ENCODE measurements at places on chromosomes 3 and 15.

DNA sequence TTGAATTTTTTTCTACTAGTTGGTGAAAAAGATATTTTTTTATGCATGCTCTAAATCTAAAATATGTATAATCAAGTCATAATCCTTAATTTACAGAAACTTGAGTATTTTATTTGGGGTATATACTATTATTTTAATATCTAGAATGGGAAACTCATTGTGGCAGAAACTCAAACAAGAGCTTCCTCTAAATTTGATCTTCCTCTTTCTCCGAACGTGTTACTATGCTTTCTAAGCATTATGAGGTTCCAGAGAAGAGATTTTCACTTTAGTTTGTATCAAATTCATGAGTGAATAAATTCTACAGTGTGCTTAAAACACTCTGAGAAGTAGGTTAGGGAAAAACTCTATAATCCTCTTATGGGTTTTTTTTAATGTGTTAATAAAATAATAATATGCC is 173.1 kb downstream of the POTEB3 start:
- no peak for DNase-seq

DNA sequence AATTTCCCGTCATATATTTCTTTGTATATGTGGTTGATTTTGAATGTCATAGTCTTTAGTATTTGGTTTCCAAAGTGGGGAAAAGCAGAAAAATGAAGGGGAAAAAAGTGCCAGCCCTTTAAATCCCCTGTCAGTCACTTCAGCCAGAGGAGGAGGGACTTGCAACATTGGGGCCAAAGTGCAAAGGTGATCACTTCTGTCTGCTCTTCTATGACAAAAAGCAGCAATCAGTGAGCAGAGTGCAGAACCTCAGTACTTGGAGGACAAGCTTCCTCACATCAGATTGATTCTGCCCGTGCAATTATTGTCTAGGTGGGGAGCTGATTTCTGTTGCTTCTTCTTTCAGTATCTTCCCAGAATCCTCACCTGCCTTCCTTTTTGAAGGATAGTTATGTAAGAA is 60.0 kb downstream of the STT3B start:
- no peak for DNase-seq

GRCh38 chr3:36434687-36435426 is 54.6 kb downstream of the STAC start:
- DNase-seq = no peak

- DNase-seq = no peak
Measured at GRCh38 chr3:112351823-112352222, 18.9 kb downstream of the CD200 start.

DNA sequence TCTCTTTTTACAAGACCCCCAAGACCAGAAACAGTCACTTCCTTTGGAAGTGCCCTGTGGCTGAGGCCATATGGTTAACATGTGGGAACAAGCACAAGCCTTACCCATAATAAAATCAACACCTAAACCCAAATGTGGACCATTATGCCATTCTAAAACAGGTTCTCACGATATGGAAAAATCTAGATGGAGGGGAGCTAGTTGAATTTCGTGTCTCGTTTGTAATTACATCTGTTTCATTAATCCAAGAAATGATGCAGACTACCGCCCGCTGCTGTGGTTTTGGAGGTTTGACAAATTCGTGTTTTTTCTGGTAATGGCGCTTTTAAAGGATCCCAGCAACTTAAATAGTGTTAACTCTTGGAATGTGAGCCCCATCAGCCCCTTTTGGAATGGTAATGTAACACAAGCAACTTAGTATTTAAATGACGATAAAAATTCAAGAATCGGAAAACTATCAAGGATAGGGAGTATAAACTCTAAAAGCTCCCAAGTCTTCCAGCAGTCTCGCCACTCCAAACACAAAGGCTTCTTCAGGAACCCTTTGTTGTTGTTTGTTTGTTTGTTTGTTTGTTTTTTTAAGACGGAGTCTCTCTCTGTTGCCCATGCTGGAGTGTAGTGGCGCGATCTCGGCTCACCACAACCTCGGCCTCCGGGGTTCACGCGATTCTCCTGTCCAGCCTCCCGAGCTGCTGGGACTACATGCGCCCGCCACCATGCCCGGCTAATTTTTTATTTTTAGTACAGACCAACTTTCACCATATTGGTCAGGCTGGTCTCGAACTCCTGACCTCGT is 1.1 kb downstream of the CNBP start:
- DNase-seq = peak; percentile 40

- DNase-seq = no peak
Measured at GRCh38 chr3:25056803-25057351, 371.2 kb upstream of the RARB start.

GRCh38 chr3:18372786-18373405 is 52.2 kb downstream of the SATB1 start:
- peak; percentile 25 for DNase-seq

All from CD4-positive, alpha-beta T cell treated with Interleukin-12 subunit alpha and Interleukin-12 subunit beta, for 1 hour (primary cell).